Mesothelial cell of epicardium (in vitro differentiated cells): ENCODE measurements at places on chromosomes 1 and 21. TPM values are rescaled to one million over a fixed set of nuclear protein-coding genes. Genes with fewer than 3 reads are reported as not detected.
A peak's percentile ranks its signal among the peaks of the same experiment; 100 is the strongest.

GRCh38 chr21:42704861-42705260 is 51.4 kb downstream of the PDE9A start:
- DNase-seq, result no peak

DNA sequence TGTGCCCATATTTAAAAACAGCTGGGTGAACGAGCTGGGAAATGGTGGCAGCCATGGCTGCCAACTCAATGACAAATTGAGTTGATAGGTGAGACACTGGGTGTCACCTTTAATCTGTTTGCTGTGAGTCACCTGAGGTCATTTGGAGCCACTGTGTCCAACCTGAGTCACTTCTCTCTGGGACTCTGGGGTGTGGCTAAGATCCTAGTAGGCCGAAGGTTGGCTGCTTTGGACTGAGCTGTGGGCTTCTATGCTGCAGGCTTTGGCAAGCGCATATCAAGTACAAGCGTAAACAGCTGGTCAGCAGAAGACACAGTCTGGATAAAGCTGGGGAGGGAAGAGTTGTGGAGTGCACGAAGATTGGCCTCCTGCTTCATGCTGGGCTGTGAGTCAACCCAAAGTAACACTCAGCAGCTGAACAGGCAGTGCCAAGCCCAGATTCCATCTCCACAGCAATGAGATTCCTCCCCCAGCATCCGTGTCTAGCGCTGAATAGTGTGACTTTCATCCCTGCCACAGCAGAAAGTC is 24.0 kb downstream of the TEX35 start:
- DNase-seq, result no peak

- no peak for DNase-seq
Observed at GRCh38 chr1:155174324-155175280, 953 bp downstream of the TRIM46 start.

GRCh38 chr1:163144418-163144817 is 58.3 kb downstream of the RGS5 start:
- DNase-seq, result no peak

GRCh38 chr1:66207484-66207883 is 326.5 kb upstream of the SGIP1 start:
- DNase-seq, result no peak

GRCh38 chr1:158148468-158148867 is 32.2 kb upstream of the CD1D start:
- DNase-seq, result no peak

DNA sequence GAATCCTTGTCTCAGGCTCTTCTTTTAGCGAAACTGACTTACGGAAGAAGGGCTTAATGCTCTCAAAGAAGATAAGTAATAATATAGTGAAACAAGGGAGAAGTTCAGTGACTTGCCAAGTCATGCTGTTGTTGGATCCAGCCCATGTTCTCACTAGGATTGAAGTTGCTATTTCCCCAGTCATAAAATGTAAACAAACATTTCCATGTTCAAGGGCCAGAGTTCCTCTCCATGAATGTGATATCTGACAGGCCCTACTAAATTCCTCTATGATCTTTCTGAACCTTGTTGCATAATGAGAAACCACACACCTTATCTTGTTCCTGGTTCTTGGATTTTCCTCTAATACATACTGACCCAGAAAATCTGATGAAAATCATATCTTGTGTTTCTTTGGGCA is 876.5 kb upstream of the B3GALT2 start:
- DNase-seq, result no peak

DNA sequence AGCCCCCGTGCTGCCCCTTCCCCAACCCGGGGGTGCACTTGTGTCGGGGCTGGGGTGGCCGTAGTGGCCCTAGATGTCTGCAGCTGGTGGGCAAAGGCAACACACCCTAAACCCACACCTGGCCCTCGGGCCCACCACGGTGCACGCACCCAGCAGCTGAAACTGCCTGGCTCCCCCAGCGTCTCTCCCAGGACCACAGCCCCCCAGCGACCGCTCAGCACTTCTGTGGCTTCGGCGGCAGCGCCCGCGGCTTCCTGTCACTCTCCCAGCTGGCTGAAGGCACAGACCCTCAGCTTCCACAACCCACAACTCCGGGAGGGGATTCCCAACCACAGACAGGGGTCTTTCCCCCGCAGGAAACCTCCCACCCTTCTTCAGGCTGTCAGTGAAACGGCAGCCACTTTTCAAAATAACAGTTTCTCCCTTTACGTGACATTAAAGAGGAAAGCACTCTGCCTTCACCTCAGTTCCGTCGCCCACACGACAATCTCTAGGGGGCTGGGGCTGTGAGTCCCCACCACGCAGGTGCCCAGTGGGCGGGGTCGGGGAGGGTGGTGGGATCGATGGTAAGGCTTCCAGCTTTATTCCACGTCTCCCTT is 40.7 kb upstream of the COL6A2 start:
- peak; percentile 17 for DNase-seq

DNA sequence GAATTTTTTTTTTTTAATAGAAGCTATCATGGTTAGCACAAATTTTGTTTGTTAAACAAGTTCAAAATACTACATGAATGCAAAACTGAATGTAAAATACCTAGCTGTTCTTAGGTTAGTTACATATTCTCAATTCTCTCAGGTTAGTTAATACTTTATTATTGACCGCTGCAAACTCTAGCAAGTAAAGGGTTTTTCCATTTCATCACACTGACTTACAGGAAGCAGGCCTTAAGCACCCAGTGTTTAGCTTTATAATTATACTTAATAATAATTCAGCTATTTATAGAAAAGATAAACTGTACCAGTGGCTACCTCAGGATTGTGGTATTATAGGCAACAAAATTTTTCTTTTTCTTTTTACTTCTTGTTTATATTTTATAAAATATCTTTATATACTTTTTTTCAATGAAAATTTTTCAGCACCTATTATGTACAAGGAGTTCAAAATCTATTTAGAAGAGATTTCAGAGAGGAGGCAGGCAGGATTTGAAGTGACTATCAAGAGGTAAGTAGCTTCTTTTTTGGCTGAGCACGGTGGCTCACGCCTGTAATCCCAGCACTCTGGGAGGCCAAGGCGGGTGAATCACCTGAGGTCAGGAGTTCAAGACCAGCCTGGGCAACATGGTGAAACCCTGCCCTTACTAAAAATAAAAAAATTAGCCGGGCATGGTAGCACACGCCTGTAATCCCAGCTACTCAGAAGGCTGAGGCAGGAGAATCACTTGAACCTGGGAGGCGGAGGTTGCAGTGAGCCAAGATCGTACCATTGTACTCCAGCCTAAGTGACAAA is 17.9 kb downstream of the PLPP3 start:
- no peak for DNase-seq

DNA sequence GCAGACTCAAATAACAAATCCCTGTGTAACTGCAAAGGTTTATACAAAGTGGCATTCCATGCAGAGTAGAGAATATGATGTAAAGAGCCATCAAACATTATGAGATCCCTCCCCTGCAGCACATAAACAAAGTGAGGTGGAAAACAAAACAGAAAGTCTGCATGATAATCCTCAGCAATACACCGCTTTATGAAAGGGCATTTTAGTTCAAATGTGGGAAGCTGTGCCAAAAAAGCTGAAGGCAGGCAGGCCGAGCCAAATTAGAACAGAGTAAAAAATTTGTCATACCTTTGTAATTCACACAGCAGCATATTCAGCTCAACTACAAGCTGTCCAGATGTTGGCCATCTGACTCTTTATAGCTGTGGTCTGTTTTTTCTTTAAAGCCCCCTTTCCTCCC is 113.5 kb downstream of the LHX9 start:
- no peak for DNase-seq

DNA sequence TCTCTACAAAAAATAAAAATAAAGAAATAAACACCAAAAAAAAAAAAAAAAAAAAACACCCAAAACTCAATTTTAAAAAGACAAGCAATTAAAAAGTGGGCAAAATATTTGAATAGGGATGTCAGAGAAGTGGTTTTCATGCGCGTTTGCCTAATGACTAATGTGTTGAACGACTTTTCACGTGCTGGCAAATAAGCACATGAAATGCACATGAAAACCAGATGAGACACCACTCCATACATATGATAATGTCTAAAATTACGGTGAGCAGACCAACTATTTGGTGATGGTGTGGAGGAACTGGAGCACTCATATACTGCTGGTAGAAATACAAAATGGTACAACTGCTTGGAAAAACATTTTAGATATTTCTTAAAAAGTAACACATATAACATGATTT is 39.4 kb upstream of the UHMK1 start:
- DNase-seq, result no peak

DNA sequence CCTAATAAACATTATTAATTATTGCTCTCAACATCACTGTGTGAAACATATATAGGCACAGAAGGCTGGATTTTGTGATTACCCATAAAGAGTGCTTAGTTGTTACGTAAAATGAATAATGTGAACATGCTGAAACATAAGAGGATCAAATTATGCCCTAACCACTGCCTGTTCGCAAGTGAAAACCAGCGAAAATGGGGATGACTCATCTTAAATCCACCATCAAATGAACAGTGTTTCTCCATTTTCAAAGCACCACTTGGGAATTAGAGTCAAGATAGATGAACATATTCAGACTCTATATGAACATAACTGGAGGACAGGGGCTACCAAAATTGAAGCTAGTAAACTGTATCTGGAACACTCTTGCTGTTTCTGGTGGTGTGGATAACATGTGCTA is 386.2 kb downstream of the HHIPL2 start:
- DNase-seq, result no peak

Gene BMP8B
- 0.14 to 0.31 TPM (median 0.18 TPM) in 3 replicates for total RNA-seq

Gene URB2
- 11.3 to 13.1 TPM (median 11.4 TPM) in 3 replicates for total RNA-seq

Gene HLX
- total RNA-seq, result 0.75 to 1.3 TPM (median 0.84 TPM) in 3 replicates

Gene KIF21B
- total RNA-seq, result 6.5 to 7.0 TPM (median 6.9 TPM) in 3 replicates

Gene LDLRAD1
- not detected in 3 replicates for total RNA-seq
